Diencephalon (tissue), 1 donor: ENCODE measurements at places on chromosomes 4 and X. TPM values are rescaled to one million over a fixed set of nuclear protein-coding genes. Genes with fewer than 3 reads are reported as not detected.

The SLC10A7 gene
- 15.9 TPM for total RNA-seq

The PNMA6F gene
- total RNA-seq, result 6.9 TPM

The UGT2B15 gene
- total RNA-seq, result not detected

The KLHL5 gene
- 134 TPM for total RNA-seq
